ENCODE measurements at places on chromosomes 6 and 20.

DNA sequence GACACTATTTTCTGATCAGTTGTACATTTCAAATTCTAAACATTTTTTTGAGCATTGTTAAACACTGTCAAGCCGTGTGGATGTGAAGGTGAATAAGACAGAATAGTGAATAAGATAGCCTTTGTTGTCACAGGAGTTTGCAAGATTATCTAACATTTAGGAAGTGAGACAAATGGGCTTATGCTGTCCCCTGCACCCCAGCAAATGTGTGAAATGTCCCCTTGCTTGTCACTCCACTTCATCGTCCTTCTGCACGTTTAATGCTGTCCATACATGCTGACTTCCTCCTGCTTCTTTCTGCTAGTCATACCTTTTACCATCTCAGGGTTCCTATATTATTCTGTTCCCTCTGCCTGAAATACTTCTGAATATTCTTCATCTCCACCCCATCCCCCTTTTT lies 62.6 kb downstream of the CBFA2T2 start:
- no peak for DNase-seq

DNA sequence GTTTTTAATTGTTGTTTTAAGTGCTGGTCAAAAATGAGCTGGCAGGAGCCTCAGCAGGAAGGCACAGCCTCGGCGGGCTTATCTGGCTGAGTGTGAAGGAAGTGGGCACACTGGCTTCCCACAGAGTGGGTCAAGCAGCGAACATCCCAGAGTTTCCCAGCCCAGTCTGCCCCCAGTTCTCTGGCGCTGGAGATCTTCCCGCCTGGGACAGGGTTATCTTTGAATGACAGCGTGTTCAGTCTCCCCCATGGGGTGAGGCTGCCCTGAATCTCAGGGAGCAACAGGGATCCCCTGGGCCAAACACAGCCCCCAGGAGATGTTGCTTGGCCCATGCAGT lies 122.2 kb upstream of the PTPN1 start:
- DNase-seq, result no peak

GRCh38 chr6:152236370-152237097 lies 400.6 kb downstream of the SYNE1 start:
- no peak for DNase-seq

DNA sequence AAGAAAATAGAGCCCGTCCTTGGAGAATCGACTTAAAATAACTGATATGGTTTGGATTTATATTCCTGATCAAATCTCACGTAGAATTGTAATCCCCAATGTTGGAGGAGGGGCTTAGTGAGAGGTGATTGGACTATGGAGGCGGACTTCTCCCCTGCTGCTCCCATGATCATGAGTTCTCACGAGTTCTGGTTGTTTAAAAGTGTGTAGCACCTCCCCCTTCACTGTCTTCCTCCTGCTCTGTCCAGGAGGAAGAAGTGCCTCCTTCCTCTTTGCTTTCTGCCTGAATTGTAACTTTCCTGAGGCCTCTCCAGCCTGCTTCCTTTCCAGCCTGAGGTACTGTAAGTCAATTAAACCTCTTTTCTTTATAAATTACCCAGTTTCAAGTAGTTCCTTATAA lies 529.2 kb downstream of the HAO1 start:
- no peak for DNase-seq

- DNase-seq, result no peak
These were observed 9.8 kb downstream of the EPM2A start for GRCh38 chr6:145725570-145725969.

GRCh38 chr6:13769655-13770053 lies 44.7 kb downstream of the MCUR1 start:
- no peak for DNase-seq

- DNase-seq, result no peak
These were observed 79.4 kb downstream of the ASXL1 start for GRCh38 chr20:32437391-32438074.

- no peak for DNase-seq
These were observed 437.3 kb upstream of the HTR1E start for GRCh38 chr6:86500035-86500434.

GRCh38 chr6:150499882-150500312 lies 99.8 kb upstream of the PLEKHG1 start:
- no peak for DNase-seq

GRCh38 chr6:56988145-56988544 lies 33.2 kb downstream of the BEND6 start:
- DNase-seq, result no peak

DNA sequence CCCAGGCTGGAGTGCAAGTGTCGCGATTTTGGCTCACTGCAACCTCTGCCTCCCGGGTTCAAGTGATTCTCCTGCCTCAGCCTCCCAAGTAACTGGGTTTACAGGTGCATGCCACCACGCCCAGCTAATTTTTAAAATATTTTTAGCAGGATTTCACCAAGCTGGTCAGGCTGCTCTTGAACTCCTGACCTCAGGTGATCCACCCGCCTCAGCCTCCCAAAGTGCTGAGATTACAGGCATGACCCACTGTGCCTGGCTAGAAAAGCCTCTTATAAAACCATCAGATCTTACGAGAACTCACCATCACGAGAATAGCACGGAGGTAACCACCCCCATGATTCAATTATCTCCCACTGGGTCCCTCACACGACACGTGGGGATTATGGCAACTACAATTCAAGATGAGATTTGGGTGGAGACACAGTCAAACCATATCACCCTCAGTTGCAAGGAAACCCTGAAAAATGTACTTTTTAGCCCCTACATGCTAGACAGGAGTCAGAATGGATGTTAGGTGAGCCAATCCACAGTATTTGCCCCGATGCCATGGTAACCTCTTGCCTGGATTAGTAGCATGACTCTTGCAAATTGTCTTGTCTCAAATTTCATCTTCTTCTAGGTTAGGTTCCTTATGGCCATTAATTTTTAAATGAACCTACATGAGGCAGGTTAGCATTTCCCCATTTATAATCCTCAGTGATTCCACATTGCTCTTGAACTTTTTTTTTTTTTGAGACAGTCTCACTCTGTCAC lies 17.1 kb upstream of the SASH1 start:
- DNase-seq, result peak; percentile 20

DNA sequence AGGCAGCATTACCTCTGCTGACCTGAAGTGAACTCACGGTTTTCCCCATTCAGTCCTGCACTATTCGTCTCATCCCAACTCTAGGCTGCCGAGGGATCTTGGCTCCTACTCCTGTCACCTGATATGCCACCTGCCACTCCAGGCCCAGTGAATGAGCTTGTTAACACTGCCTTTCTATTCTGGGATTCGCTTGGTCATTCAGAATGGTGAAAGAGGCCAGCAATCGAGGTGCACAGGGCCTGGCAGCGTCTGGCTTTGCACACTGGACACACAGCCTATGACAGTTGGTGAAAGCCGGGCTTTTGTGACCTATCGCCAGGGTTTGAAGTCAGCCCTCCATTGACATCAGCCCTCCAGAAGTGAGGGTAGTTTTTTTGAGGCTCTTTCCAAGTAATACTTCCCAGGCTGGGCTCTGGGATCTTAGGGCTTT lies 59.3 kb upstream of the MYL9 start:
- DNase-seq, result peak; percentile 56

DNA sequence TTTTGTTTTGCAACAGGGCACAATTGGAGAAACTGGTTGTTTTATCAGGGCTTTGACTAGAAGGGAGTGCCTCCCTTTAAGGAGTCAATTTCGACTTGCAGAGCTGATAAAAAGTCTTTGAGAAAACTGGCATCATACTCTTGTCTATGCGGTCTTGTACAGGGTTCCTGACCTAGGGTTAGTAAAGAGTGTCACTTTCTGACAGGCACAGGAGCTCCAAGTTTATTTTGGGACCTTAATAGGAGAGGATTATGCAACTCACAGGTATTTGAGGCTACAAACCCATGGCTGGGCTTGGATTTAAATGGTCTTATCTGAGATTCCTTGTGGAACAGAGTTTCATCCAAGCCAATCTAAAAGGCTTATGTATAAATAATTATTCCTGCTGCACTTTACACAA lies 365.4 kb downstream of the HTR1B start:
- DNase-seq, result no peak

DNA sequence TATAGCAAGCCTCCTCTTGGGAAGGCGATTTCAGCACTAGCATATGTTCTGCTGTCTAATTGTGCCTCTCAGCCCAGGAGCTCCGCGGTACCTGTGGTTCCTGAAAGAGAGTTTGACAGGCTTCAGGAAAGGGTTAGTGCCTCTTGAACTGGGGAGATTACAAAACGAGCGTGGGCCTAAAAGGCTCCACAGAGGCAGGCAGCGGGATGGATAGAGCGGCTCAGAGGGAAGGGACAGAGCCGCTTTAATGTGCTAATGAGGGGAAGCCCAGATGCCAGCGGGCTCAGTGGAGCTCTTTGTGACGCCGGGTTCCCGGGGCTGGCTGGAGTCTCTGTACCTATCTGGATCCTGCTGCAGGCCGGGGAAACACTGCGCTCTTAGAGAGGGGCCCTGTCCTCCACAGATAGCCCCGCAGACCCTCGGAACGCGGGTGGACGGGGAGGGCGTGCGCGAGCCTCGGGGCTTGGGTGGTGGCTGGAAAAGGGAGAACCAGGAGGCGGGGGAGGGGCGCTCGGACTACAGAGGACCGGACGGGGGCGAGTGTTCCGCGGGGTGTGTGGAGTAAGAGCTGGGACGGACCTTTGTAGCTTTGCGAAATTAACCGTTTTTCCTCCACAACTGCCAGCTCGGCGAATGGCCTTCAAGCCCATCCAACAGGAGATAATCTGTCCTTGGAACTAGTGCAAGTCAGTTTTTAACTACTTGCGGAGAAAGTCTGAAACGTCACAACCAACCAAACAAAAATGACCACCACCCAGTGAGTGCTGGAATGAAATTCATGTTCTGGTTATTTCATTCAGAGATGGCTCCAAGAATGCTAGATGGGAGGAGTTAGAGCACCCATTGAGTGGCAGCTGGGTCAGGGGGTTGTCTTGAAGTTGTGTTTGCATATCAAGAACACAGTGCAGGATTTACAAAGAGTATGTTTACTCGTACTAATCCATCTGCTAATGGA lies 13.0 kb downstream of the SLC35F1 start:
- peak; percentile 38 for DNase-seq

GRCh38 chr6:34865107-34865506 lies 22.7 kb downstream of the TAF11 start:
- no peak for DNase-seq

GRCh38 chr6:33756211-33756954 lies 9.7 kb upstream of the IP6K3 start:
- no peak for DNase-seq

Measured in WERI-Rb-1 (cell line).